ENCODE measurements at places on chromosomes 6 and 20.

DNA sequence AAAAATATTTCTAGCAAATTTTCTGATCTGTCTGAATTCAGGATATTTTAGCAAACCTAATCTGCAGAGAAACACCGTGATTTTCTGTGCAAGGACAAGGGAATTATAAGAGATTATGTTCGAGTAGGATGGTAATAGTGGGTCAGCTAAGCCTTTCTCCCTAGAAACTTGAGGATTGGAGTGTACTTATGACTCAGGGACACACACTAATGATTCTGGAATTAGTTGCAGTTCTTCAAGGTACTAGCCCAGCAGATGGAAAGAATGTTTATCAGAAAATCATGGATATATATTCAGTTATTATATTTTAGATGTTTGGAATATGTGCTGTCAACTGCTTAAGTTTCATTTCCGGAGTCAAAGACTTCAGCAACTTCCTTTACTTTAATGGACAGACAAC, 177.1 kb upstream of the MAP3K7 start:
- DNase-seq = no peak

DNA sequence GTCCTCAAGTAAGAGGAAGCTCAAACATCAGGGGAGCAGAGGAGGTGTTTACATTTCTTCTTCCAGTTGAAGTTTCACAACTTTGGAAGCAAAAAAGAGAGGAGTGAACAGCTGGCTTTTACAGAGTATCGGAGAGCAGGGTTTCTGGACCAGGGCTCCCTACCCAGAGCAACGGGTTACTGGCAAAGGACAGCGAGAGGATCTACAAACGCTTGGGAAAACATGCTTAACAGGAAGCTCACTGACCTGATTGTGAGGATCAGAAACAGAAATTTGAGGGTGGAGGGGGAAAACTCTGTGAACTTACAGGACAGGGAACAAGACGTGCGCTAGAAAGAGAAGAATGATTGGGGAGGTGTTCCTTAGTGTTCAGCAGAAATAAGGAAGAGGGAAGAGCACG, 85.7 kb upstream of the TAB2 start:
- DNase-seq = no peak

DNA sequence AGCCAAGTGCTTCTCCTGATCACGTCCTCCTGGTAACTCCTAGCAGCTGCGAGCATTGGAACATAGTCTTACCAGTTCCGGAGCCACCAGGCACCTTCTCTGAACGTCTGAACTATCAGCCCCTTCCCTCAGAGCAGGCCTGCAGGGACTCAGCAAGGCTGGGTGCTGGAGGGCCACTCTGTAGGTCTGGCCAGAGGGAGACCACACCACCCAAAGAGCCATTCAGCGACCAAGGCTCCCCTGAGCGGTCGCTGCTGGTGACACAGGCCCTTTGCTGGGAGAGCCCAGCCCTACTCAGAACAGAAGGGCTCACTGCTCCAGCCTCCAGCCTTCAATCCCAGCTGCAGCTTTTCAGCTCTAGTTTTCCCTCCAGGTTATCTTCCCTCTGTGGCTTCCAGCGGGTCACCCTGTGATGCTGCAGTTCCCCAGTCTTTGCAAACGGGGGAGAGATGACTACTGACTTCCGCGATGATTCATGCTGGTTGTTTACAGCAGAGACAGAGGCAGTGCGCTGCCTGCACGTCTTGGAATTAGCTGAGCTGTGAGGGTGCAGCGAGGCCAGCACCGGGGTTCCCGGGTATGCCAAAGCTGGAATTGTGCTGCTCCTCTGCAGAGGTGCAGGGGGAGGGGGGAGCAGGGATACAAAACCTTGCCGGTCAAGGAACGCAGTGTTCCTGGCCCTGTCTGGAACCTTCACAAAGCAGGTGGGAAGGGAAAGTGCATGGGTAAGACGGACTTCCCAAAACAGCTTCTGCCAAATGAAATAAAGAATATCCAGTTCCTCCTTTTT, 161.4 kb downstream of the LY86 start:
- DNase-seq = peak; percentile 96

- no peak for DNase-seq
These were observed 529.6 kb downstream of the ADGRB3 start for GRCh38 chr6:69164564-69165229.

DNA sequence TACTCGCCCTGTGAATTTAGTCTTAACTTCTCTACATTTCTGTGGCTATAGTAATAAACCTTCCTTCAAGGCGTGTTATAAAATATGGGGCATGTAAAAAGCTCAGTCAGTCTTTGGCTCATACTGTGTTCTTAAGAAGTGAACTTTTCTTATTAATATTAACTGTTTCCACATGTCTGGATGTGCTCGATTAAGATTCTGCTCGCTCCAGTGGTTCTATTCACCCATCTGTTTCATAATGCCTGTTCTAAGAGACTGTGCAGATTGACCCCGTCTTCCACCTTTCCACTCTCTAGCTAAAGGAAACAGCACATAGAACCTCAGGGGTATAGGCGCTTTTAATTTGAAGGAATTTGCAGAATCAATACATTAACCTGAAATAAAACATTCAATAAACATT, 99.9 kb downstream of the L3MBTL3 start:
- DNase-seq = no peak

DNA sequence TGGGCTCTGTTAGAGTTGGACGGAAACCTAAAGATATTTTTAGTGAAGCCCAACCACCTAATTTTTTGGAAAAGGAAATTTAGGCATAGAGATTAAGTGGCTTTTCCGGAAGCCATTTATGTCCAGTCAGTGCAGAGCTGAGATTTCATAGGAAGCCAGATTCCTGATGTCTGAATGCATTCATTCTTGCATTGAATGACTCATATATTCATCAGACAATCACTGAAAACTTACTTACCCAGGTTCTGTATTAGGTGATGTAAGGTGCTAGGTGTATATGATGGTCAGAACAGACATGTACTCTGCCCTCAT, 4.1 kb downstream of the SH3BGRL2 start:
- DNase-seq = no peak

DNA sequence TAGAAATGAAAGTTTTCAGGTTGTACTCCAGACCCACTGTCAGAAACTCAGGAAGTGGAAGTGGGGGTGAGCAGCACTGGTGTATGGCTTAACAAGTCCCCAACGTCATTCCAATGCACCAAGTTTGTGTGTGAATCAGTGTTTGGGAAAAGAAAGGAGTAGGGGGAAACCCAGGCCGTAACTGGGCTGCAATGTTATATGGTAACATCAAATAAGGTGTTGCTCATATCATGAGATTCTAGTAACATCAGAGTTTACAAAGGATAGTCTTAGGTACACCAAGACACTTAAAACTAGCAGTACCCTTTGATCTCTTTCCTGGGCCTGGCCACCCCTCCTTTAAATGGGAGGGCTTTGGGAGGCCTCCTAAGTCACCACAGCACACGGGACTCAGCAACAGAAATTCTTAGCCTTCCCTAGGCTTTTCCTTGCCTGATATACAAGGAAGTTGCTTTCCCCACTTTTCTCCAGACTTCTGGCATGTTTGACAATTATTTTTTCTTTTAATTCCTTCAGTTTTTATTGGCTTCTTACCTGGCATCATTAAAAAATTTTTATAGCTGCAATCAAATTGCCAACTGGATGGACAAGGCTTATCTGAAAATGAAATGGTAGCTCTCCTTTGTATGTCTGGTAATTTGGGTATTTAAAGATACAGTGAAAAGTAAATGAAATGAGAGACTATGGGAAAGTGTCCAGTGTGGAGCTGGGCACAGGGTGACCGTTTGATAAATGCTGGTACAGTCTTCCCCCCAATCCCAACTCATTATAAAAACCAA, 15.1 kb downstream of the E2F3 start:
- DNase-seq = no peak

DNA sequence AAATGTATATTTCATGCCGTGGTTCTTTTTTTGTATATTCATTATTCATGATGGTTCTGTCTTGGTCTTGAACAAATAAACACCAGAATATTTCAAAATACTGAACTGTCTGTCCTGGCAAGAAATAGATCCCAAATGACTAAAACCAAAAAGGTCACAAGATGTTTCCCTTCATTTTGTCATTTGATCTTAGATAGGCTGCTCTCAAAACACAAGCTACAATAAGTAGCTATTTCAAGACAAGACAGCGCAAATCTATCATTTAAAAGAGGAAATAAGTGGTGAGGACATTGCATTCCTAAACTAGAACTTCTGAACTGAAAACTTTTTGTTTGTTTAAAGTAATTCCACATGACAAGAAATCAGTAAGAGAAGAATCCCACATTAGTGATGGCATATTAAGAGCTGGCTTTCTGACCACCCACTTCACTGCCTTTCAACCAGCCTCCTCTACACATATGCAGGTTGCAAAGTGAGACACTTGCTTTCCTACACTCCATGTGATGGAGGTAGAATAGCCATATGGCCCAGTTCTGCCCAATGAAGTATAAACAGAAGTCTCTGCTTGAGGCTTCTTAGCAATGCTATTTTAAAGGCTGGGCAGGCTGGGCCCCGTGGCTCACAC, 54.4 kb upstream of the CCDC28A start:
- no peak for DNase-seq

GRCh38 chr6:143765422-143766184, 77.5 kb upstream of the LTV1 start:
- no peak for DNase-seq

DNA sequence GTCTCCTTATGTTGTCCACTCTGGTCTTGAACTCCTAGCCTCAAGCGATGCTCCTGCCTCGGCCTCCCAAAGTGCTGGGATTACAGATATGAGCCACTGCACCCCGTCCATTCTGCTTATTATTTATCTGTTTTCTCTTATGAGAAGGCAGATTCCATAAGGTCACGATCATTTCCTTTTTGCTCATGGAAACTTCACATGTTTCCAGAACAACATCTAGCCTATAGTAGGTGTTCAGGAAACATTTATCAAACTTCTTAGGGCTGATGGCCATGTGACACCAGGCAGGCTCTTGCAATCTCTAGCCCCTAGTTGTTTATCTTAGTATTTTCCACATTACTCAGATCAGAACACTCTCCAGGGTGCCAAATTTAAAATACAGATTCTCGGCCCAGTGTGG, 61.2 kb downstream of the ZFP64 start:
- no peak for DNase-seq

All from MG63 (cell line).